ENCODE measurements at places on chromosomes 13 and 19.

GRCh38 chr19:55433292-55433691 lies 9.8 kb downstream of the SHISA7 start:
- DNase-seq: no peak

- DNase-seq: no peak
These were observed 28.2 kb upstream of the GPI start for GRCh38 chr19:34336781-34337271.

DNA sequence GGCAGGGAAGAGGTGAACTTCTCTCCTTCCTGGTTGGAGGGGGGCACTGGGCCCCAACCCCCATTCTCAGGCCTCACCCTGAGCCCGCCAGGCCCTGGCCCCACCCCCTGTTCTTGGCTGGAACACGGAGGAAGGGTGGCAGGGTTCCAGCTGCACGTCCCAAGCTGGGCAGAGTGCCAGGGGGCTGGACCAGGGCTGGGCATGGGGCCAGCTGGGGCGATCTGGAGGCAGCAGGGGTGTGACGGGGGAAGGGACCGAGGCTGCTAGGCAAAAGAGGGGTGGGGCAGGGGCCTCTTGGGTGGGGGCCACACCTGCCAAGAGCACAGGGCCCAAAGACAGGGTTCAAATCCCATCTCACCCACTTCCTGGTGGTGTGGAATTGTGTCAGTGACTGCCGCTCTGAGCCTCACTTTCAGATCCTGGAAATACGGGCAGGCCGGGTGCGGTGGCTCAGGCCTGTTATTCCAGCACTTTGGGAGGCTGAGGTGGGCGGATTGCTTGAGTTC lies 2.2 kb downstream of the HIF3A start:
- peak; percentile 94 for DNase-seq

DNA sequence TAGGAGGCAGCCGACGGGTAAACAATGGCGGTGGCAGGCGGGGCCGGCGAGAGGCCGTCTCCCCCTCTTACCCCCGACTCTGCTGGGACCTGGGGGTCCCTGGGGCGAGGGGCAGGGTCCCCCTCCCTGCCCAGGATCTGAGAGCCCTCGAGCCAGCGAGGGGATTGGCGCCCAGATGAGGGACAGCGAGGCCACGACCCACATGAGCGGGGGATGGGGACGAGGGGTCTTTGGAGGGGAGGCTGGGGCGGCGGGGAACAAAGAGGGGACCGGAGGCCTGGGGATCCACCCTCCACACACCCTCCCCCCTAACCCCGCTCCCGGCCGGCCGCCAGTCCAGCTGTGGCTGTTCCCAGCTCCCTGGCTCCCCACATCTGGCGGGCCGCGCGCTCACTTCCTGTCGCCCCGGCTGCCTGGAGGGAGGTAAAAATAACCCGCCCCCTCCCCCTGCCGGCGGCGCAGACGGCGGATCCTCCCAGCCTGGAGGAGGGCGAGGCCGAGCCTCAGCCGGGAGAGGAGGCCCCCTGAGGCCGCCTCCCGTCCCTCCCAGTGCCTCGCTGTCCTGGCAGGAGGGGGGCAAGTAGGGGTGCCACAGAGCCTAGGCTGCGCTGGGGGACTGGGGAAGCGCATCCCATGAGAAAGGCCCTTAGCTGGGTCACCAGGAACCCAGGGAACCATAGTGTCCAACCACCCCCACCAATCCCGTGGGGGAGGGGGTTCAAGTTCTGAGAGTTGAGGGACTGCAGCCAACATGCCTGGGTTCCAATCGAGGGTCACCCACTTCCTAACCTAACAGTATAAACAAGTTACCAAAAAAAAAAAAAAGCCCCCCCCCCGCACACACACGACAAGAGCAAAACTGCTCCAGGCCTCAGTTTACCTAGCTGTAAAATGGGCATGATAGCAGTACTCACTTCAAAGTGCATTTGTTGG lies 29.3 kb upstream of the NANOS3 start:
- peak; percentile 83 for DNase-seq

DNA sequence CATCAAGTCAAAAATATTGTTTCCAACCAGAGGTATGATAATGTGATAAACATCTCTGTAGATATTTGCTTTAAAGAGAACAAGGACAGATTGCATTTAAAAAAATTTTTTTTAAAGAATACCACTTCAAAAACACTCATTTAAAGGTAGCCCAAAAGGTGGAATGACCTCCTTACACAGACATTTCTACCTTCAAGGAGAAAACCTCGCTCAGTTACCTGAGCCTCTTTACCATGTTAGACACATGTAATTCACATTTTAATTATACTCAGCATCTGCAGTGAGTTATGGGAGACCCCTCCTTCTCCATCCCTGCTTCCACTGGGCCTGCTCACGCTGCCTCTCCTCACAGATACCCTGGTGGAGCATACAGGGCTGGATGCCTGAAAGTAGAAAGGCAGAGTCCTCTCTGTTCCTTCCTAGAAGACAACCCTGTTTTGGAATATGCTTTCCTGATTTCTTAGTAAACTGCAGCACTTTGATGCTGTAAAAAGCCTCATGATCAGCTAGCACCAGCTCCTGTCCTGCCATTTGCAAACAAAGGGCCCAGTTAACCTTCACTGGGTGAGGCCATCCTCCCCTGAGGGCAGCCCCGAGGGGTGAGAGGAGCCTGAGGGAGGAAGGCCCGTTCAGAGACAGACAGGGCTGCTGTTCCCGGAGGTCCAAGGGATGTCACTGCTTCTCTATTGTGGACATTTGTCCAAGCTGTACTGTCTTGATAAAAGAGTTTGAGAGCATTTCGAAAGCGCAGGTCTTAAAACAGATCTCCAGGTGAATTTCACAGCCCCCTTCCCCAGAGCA lies 117.8 kb downstream of the IRS2 start:
- no peak for DNase-seq

DNA sequence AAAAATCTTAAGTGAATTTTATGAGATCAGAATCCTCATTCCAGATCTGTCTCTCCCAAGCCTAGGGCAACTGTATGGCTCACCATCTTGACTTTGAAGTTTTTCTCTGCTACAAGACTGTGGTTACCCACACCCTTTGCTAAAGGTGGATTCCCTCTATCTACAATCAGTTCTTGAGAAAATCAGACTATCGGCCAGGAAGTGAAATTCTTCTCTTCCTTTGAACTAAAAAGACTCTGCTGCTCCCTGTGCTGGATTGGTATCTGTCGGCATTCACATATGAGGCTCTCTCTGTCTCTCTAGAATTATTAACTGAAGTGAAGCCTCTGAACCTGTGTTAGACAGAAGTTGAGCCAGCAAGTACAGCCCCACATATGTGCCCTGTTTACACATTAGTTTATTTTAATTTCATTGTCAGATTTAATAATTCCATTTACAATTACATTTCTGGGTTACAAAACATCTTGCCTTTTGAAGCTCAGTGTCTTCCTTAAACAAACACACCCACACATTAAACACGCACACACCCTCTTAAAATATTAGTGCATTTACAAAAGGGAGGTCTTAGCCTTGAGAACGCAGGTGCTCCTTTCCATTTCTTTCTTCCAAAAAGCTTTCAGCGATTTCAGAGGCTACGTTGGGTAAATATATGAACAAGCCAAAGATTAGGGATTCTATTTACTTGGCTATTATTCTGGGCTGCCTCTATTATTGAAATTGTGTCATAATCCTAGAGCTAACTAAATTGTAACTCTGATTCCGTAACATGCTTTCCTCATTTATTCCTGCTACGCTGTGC lies 145.7 kb downstream of the MIPEP start:
- DNase-seq: no peak
